Upper lobe of left lung (tissue), 6 donors: ENCODE measurements at places on chromosomes 1 and 21. TPM values are rescaled to one million over a fixed set of nuclear protein-coding genes. Genes with fewer than 3 reads are reported as not detected.

CHIT1 gene
- total RNA-seq = 2.0 TPM

PATJ gene
- 217 TPM for total RNA-seq

NPHP4 gene
- total RNA-seq = 41.8 TPM

ATP6V0B gene
- total RNA-seq = 120 TPM

- no peaks in the 10 kb centered on the region for H3K36me3 ChIP-seq
- H3K4me1 ChIP-seq = no peaks in the 10 kb centered on the region
- H3K4me3 ChIP-seq = no peak overlapping the region
- no peak overlapping the region for H3K27ac ChIP-seq
These were observed 78.7 kb upstream of the ZNF281 start for GRCh38 chr1:200488375-200489165.

DNA sequence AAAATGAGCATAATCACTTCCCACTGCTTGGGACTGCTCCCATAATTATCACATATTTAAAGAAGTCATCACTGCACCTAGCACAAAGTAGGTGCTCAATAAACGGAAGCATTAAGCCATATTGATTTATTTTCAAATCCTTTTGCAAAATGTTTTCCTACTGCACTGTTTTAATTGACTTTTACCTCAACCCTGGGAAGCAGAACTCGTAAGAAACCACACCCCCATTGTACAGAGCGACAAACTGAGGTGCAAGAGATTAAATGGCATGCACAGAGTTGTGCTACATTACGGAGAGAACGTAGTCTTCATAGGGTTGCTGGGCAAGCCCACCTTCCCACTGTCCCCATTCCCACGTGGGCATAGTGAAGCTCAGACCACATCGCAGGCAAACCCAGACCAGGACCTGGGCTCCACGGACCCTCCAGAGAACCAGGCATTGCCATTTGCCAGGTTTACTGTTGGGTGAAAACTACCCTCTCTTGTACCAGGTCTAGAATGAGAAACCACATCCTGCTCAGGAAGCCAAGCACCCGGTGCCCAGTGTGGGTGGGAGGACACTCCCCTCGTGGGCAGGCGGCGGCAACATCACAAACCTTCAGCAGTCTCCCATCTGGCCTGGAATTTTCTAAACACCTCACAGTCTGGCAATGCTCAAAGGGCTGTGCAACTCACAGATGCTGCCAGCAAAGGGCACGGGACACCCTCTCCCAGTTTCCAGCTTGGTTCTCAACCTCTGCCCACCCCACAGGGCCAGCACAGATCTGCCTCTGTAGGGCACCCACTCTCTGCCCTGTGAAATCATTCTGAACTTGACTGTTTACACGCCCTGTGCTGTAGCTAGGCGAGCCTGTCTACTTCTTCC, 8.2 kb downstream of the IFFO2 start:
- H3K4me3 ChIP-seq = no peak overlapping the region
- no peaks in the 10 kb centered on the region for H3K27me3 ChIP-seq
- peaks cover 85% of the 10 kb centered on the region for H3K4me1 ChIP-seq

GRCh38 chr1:21633992-21634805, 35.0 kb downstream of the RAP1GAP start:
- H3K27me3 ChIP-seq = no peaks in the 10 kb centered on the region
- H3K4me1 ChIP-seq = peaks cover 16% of the 10 kb centered on the region
- no peaks in the 10 kb centered on the region for H3K36me3 ChIP-seq
- no peak overlapping the region for H3K4me3 ChIP-seq

- H3K27ac ChIP-seq = peak overlapping the region; percentile 96
- DNase-seq = no peak
- H3K4me3 ChIP-seq = peak overlapping the region; percentile 5
- H3K27me3 ChIP-seq = no peaks in the 10 kb centered on the region
These were observed 18.5 kb downstream of the TNFRSF1B start for GRCh38 chr1:12185036-12185917.

DNA sequence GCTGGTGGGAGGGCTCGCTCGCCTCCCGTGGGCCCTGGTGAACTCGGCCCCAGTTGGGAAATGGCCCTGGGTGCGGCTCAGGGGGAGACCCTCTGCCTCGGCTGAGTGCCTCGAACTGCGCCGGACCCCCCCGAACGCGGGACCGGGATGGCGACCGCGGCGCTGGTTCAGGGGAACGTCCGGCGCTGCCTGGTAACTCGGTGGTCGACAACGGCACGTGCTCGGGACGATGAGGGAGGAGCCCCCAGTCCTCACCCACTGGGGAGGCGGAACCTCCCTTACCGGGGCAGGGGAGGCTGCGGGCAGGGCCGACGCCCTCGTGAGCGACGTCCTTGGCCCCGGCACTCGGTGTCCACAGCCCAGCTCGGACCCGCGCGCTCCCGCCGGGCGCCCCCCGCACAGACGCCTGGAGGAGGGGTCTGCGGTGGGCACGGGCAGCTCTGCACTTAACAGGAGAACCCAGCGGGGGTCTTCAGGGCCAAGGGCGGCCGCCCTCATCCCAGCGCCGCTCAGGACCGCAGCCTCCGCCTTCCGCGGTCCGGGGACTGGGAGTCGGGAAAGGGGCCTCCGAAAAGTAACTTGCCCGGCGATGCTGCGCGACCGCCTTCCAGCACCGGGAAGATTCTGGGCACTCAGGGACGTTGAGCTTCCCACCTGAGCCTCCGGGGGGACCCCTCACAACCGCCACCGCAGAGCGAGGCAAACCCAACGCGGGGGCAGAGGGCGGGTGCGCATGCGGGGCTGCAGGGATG, 1.7 kb downstream of the HES4 start:
- H3K27ac ChIP-seq = no peak overlapping the region
- H3K4me3 ChIP-seq = peak overlapping the region; percentile 66
- no peak for DNase-seq
- H3K4me1 ChIP-seq = peaks cover 45% of the 10 kb centered on the region
- no peaks in the 10 kb centered on the region for H3K36me3 ChIP-seq
- peaks cover 41% of the 10 kb centered on the region for H3K27me3 ChIP-seq

DNA sequence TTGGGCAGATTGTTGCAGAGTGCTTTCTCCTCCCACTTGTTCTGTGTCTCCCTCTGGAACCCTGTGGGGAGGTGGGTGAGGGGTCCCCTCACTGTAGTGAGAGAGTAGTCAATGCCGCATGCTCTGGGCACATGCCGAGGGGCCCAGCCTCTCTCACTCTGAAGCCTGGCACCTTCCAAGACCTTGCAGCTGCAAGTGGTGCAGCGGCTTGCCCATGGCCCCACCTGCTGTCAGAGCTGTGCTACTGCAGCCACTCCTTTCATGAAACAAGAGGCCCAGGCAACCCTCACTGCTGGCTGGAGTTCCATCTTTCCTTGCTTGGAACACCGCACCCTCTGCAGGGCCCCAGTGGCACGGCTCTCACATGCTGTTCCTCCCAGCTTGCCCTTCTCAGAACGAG, 58.4 kb upstream of the COL6A1 start:
- no peak overlapping the region for H3K27ac ChIP-seq
- no peaks in the 10 kb centered on the region for H3K36me3 ChIP-seq
- H3K27me3 ChIP-seq = no peaks in the 10 kb centered on the region
- DNase-seq = peak; percentile 37
- no peaks in the 10 kb centered on the region for H3K4me1 ChIP-seq
